ENCODE measurements at places on chromosomes 13 and 19.

- no peaks in the 10 kb centered on the region for H3K27me3 ChIP-seq
- no peaks in the 10 kb centered on the region for H3K36me3 ChIP-seq
- no peak overlapping the region for H3K27ac ChIP-seq
- DNase-seq = no peak
- H3K4me3 ChIP-seq = no peak overlapping the region
These were observed 371.3 kb downstream of the COG6 start for GRCh38 chr13:40026741-40027140.

DNA sequence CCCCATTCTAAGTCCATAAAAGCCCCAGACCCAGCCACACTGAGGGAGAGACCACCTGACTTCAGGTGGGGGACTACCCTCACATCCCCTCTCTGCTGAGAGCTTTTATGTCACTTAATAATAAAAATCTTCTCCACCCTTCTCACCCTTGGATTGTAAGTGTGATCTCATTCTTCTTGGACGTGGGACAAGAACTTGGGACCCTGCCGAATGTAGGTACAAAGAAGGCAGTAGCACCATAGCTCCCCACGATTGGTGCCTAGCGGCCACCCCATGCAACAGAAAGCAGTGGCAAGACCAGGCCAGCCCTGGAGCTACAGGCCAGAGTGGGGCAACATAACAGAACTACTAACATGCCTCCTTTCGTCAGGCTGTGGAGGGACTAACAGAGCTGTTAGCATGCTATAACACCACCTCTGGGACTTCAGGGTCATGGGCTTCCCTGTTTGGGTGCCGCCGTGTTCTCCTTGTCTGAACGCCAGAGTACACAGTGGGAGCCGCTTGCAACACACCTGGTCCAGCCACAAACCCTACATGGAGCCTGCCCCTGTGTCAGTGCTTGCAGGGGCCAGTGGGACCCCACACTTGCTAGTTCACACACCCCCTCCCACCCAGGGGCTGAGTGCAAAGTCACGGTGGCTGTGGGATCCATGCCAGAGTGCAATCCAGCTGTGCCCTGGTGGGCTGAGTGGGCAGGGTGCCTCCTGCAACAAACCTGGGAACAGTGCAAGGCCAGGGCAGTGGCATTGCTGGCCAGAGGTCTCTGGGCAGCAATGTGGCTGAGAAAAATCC is 5.2 kb upstream of the FBXO17 start:
- H3K4me3 ChIP-seq = no peak overlapping the region
- DNase-seq = no peak
- H3K27ac ChIP-seq = no peak overlapping the region
- H3K27me3 ChIP-seq = peaks cover 14% of the 10 kb centered on the region
- H3K4me1 ChIP-seq = peaks cover 10% of the 10 kb centered on the region

DNA sequence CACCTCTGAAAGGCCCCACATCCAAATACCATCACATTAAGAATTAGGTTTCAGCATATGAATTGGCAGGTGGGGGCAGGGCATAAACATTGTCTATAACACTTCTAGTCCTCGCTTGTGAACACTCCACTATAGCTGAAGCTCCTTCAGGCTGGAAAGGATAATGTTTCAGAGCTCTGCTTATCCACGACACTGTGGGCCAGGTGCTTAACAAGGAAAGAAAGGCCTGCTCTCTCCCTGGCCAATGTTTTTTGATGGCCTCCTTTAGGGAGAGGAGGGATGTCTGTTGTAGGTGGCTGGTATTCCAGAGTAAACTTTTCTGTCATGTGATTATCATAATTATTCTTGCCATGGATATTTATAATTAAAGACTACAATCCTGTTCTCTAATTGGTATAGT is 86.4 kb downstream of the CCNA1 start:
- H3K4me1 ChIP-seq = no peaks in the 10 kb centered on the region
- no peak for DNase-seq
- no peaks in the 10 kb centered on the region for H3K36me3 ChIP-seq
- no peak overlapping the region for H3K4me3 ChIP-seq
- no peaks in the 10 kb centered on the region for H3K27me3 ChIP-seq

- no peaks in the 10 kb centered on the region for H3K27me3 ChIP-seq
- H3K27ac ChIP-seq = no peak overlapping the region
- no peaks in the 10 kb centered on the region for H3K36me3 ChIP-seq
- peaks cover 3% of the 10 kb centered on the region for H3K4me1 ChIP-seq
- H3K4me3 ChIP-seq = no peak overlapping the region
- no peak for DNase-seq
These were observed 36.8 kb downstream of the N4BP2L1 start for GRCh38 chr13:32391101-32391619.

GRCh38 chr19:45952686-45953505 is 20.8 kb downstream of the NOVA2 start:
- no peaks in the 10 kb centered on the region for H3K36me3 ChIP-seq
- DNase-seq = no peak
- H3K4me1 ChIP-seq = peaks cover 8% of the 10 kb centered on the region
- H3K4me3 ChIP-seq = no peak overlapping the region

GRCh38 chr19:362154-362553 is 17.6 kb upstream of the MIER2 start:
- H3K36me3 ChIP-seq = no peaks in the 10 kb centered on the region
- no peak overlapping the region for H3K27ac ChIP-seq
- no peaks in the 10 kb centered on the region for H3K27me3 ChIP-seq
- no peaks in the 10 kb centered on the region for H3K4me1 ChIP-seq
- no peak overlapping the region for H3K4me3 ChIP-seq

- no peaks in the 10 kb centered on the region for H3K36me3 ChIP-seq
- H3K27ac ChIP-seq = peak overlapping the region; percentile 73
- no peaks in the 10 kb centered on the region for H3K27me3 ChIP-seq
- no peak for DNase-seq
- H3K4me3 ChIP-seq = no peak overlapping the region
- peaks cover 28% of the 10 kb centered on the region for H3K4me1 ChIP-seq
These were observed 27.2 kb downstream of the PBX4 start for GRCh38 chr19:19591133-19591825.

- H3K4me1 ChIP-seq = peaks cover 20% of the 10 kb centered on the region
- no peak for DNase-seq
- no peaks in the 10 kb centered on the region for H3K36me3 ChIP-seq
- no peak overlapping the region for H3K27ac ChIP-seq
These were observed 58.5 kb downstream of the CEBPG start for GRCh38 chr19:33432015-33432414.

DNA sequence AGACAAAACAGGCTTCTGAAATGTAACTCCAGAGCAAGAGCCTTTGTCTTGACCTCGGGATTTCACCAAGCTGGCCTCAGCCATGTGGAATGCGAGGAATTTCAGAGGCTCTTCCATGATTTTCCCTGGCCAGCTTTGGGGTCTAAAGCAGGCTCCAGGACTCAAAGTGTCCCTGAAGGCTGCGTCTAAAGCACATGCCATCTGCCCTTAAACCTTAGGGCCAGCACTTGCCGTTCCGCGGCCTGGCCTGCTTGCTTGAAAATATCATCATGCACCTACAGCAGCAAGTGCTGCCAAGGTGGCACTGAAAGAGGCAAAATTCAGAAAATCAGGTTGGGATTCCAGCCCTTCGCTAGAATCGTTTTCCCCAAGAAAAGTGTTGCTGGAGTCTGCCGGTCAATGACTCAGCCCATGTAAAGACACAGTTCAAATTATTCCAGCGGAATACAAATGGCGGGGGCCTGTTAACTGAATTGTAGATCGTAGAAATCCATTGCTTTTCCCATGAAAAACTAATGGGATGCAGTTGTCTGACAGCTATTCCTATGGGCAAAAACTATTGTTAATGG is 105.7 kb upstream of the RAP2A start:
- no peak for DNase-seq
- H3K27me3 ChIP-seq = no peaks in the 10 kb centered on the region
- peaks cover 16% of the 10 kb centered on the region for H3K4me1 ChIP-seq
- H3K4me3 ChIP-seq = no peak overlapping the region
- H3K27ac ChIP-seq = no peak overlapping the region
- H3K36me3 ChIP-seq = no peaks in the 10 kb centered on the region

DNA sequence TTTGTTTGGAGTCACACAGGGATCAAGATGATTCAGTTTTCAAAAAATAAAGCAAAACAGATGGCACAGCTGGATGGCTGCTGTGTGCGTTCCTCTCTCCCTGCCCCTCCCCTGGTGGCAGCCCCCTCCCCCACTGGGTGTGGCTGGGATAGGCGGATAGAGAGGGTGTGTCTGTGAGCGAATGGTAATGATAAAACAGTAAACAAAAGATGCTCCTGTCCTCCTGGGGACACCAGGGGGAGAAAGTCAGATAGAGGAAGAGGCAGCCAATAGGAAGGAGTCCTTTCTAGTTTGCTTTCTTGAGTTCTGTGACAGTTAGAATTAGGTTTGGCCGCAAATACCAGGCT is 6.5 kb downstream of the TMEM255B start:
- H3K27me3 ChIP-seq = no peaks in the 10 kb centered on the region
- no peaks in the 10 kb centered on the region for H3K36me3 ChIP-seq
- H3K4me1 ChIP-seq = no peaks in the 10 kb centered on the region
- no peak overlapping the region for H3K27ac ChIP-seq

DNA sequence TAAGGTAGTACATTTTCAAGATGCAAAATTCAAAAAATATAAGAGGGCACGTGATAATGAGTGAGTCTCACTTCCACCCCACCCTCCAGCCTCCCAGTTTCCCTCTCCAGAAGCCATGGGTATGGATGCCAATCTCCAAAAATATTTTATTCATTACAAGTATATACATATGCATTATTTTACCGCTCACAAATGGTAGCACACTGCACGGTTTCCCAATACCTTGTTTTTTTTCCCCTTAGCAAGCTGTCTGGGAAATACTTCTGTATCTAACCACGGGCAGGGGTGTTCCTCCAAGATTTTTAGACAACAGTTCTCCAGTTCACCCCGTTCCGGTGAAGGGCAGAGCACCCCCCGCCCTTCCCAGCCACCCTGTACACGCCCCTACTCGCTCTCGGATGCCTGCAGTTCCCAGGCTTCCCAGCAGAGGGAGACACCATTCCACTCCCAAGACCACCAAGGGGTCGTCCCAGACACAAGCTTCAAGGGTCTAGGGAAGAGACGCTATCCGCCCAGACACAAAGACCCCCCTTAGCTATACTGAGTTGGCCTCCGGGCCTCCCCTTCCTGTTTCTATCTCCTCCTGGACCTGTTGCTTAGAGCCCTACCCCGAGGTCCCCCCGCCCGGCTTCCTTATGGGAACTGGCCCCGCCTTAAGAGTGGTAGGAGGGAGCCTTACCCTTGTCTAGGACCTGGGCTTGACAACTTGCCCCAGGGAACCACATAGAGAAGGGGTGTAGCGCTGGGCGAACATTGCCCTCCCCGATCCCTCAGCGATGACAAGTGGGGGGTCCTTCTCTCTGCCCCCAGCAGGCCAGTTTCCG is 1.1 kb upstream of the FXYD3 start:
- no peaks in the 10 kb centered on the region for H3K36me3 ChIP-seq
- no peak for DNase-seq
- H3K4me3 ChIP-seq = peak overlapping the region; percentile 54
- H3K4me1 ChIP-seq = peaks cover 13% of the 10 kb centered on the region

- H3K27me3 ChIP-seq = no peaks in the 10 kb centered on the region
- H3K36me3 ChIP-seq = no peaks in the 10 kb centered on the region
- peaks cover 34% of the 10 kb centered on the region for H3K4me1 ChIP-seq
These were observed at the start of gene KCNK6 for GRCh38 chr19:38319421-38320258. KCNK6 (plus strand) TSS chr19:38319845; CDS start chr19:38319951, 106 bp downstream.

Data from esophagus squamous epithelium (tissue), 5 donors.